AG08395 (cell line): ENCODE measurements at places on chromosomes 3 and 15.

DNA sequence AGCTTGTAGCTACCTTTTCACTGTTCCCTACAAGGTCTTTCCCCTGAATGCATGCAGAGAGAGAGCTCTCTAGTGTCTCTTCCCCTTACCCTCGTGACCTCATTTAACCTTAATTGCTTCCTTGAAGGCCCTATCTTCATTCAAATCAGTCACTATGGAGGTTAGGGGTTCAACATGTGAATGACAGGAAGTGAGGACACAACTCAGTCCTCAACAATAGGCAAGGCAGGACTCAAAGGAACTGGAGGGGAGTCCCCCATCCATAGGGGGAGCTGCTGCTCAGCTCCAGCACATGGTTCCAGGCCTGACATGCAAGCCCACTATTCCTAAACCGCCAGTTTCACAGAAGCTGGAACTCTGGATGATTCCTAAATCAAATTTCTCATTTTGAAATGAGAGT is 33.8 kb upstream of the GYG1 start:
- no peak for DNase-seq

DNA sequence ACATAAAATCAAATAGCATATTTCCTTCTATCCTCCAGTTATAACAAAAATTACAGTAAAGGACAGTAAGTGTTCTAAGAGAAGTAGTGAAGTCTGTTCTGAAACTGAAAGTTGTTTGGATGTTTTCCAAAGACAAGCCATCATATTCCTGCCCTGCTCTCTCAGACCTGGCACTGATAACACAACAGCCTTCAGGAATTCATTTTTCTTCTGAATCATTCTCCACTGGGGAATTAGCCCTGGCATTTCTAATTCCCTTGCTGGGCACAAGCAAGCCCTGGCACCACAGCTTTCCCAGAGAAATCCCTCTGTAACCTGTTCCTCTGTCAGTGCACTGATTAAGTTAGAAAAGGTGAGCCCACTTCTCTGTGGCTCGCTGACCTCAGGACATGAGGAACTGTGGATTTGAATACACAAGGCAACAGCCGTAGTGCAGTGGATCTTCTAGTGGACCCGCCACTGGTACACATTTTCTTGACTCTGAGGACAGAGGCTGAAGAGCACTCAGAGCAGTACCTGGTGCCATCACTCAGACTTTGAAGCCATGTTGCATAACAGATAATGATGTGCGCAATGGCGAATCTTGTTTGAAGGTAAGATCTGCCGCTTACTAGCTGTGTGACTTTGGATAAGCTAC is 61.6 kb downstream of the WWTR1 start:
- peak; percentile 57 for DNase-seq

- DNase-seq: no peak
Observed at GRCh38 chr15:29840926-29841325, 18.7 kb upstream of the TJP1 start.

DNA sequence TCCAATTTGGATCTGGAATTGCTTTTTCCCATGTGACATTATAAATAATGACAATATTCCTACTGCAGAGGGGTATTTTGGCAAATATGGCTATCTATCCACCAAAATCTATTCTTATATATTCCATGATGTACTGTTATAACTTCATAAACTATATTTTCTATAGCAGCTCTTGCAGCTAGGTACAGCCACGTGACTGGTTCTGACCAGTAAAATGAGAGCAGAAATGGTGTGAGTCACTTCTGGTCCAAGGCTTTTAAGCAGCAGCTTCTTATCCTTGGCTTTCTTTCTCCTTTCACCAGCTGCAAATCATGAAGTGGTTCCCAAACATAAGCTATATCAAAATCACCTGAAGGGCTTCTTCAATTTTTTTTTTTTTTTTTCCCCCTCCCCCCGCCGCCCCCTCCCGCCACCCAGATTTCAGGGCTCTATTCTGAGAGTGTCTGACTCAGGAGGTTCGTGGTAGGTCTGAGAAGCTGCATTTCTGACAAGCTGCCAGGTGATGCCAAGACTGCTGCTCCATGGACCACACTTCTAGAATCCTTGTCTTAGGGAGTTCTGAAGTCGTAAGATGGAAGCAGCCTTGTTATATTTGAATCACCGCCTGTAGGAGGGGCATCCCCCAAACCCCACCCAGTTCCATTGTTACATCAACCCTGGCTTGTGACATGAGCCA is 357.5 kb downstream of the CHST2 start:
- no peak for DNase-seq

DNA sequence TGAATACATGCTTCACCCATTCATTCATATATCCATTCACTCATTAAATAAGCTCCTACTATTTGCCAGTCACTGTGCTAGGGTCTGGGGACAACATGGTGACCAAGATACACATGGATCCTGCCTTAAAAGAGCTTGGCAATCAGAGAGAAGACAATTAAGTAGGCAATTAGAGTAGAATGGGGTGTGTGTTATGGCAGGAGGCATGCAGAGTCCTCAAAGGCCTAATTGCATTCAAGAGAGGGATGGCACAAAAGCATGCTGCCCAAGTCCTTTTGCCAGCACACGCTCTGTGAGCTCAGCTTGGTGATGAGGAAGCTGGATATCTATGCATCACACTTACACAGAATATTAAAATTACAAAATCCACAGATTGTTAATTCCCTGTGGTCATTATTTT is 2.8 kb upstream of the PRICKLE2 start:
- no peak for DNase-seq

DNA sequence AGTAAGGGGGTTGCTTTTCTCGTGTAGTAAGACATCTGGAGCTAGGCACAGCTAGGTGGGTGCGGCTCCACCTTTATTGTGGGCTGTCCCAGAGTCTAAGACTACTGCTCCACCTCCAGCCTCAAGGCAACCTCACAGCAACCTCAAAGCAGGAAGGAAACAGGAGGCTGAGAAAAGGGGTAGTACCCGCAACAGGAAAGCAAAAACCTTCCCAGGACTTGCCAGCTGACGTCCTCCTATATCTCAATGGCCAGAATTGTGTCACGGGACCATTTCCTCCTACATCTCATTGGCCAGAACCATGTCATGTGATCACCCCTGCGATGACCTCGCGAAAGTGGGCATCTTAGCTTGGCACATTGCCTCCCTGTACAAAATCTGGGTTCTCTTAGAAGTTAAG is 4.3 kb upstream of the GPR160 start:
- DNase-seq: no peak

- no peak for DNase-seq
Observed at GRCh38 chr15:67149068-67149772, 83.8 kb downstream of the SMAD3 start.

DNA sequence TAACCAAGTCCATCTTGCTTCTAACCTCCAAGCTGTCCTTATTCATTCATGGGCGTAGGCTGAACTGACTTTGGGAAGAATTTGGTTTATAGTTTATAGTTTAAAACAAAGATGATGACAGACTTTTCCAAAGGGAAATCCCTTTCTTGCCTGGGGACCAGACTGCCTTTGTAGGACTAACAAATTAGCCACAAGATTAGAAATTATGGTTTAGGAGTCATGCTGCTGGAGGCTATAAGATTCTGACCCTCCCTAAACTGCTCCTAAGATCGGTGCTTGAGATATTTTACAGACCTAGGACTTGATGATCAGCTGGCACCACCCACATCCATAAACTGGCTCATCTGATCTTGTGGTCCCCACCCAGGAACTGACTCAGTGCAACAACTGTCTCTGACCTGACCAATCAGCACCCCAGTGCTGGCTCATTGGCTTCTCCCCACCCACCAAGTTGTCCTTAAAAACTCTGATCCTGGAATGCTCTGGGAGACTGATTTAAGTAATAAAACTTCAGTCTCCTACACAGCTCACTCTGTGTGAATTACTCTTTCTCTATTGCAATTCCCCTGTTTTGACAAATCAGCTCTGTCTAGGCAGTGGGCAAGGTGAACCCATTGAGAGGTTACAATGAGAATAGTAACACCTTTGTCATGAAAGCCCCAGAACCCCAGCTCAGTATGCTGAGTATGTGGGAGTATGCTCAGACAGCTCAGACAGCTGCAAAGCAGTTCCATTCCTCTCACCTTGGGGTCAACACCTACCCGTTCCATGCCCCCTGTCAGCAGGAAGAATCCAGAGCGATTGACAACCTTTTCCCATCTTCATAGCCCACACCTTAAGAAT is 51.6 kb upstream of the C15orf39 start:
- DNase-seq: peak; percentile 64

DNA sequence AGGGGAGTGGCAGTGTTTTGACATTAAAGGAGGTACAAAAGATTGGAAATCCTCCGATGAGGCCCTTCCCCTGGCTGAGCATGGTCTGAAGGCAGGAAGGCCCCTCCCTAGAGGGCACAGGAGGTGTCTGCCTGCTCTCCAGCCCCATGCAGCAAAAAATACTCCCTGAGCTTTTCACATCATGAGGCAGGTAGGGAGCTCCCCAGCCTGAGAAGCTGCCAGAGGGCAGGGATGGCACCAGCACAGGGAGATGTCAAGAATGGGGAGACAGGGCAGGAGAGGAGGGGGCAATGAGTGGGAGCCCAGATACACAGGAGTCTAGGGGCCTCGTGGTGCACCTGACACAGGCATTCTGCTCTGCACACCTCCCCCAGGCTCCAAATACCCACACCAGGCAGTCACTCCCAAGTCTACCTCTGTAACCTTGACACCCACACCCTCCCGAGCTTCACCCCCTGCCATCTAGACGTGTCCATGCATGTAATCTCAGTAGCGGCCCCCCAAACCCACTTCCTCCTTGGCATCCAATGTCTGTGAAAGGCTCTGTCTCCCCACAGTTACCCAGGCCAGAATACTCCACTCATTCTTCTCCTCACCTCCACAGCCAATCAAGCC is 22.9 kb downstream of the GRAMD2A start:
- no peak for DNase-seq

DNA sequence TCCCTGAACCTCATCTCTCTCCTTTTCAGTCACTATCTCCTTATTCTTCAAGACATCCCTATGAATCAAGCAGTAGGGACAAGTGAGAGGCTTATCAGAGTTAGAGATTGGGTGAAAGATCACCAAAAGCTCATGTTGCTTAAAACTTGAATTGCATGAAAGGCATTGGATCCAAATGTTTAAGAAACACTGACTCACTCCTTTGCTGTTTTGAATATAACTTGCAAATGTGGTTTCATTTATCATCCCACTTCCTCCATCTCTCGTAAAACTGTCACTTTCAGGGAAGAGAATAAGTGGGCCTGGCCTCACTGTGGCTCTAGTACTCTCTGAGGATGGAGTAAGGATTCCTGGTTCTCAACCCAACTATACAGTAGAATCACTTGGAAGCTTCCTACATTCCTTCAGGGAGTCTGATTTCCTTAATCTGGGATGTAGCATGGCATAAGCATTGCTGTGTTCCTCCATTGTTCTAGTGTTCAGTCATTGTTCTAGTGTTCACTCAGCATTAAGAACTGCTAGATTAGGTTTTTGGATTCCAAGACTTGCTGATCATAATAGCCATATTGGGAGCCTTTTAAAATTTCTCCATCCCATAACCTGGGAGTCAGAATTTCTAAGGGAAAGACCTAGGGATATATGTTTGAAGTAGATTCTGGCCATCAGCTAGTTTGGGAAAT is 171.8 kb downstream of the TMEM108 start:
- no peak for DNase-seq

- DNase-seq: no peak
Observed at GRCh38 chr3:156539051-156539450, 15.9 kb downstream of the SSR3 start.

GRCh38 chr15:88249220-88249619 is 7.3 kb downstream of the NTRK3 start:
- DNase-seq: no peak

DNA sequence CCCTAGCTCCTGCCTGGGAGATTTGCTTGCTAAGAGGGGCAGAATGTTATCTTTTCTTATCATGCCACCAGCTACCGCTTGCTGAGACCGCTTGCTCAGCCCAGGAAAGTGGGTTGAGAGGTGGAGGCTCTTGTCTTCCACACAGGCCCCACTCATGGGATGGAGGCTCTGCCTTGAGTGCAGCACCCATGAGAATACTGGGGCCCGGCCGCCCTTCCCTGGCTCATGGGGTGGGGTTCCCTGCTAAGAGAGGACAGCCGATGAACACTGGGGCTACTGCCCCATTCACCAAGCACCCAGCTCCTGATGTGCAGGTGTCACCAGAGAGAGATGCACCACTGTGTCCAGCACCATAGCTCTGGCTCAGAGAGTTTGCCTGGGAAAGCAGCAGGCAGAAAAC is 55.2 kb downstream of the HMCES start:
- no peak for DNase-seq

- DNase-seq: no peak
Observed at GRCh38 chr3:124322309-124322880, 330.5 kb upstream of the ROPN1 start.
